Stimulated activated CD4-positive, alpha-beta T cell treated with anti-CD3 and anti-CD28 coated beads, Interleukin-15, amount 100 ng/mL, for 1 hour (primary cell): ENCODE measurements at places on chromosomes 11 and 22.

GRCh38 chr11:107898270-107898669 is 30.0 kb upstream of the RAB39A start:
- no peak for DNase-seq

GRCh38 chr11:95827696-95828095 is 37.4 kb downstream of the CEP57 start:
- DNase-seq = no peak

GRCh38 chr22:27905653-27906052 is 13.4 kb downstream of the PITPNB start:
- DNase-seq = no peak

DNA sequence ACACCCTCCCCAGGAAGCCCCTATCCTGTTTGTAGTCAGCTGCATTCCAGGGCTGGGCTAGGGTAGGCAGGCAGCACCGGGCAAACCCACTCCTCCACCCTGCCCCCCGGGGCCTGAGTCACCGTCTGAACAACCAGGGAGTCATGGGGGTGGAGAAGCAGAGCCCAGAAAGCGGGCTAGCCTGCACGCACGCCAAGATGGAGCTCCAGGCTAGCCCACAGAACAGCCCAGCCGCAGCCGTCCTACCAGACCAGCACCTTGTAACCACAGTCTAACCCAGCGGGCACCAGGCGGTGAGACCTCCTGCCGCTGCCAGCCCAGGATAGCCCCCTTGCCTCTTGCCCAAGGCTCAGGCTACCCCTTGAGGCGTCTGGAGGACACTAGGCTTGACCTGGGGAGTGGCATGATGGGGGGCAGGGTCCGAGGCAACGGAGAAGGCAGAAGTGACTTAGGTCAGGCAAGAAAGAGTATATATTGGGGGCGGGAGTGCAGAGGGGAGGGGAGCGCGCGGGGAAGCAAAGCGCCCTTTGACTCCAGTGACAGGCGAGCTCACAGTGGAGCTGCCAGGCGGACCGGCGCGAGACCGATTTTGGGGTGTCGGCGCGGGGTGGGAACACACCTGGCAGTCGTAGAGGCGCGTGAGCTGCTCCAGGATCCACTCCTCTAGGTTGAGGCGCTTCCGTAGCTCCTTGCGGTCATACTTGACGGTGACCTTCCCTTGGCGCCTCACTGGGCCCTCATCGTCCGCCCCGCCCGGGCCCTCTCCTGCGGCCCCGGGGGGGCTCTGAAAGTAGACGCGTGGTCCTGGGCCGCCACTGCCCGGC is 734 bp downstream of the PPP1R14B start:
- DNase-seq = peak; percentile 56

DNA sequence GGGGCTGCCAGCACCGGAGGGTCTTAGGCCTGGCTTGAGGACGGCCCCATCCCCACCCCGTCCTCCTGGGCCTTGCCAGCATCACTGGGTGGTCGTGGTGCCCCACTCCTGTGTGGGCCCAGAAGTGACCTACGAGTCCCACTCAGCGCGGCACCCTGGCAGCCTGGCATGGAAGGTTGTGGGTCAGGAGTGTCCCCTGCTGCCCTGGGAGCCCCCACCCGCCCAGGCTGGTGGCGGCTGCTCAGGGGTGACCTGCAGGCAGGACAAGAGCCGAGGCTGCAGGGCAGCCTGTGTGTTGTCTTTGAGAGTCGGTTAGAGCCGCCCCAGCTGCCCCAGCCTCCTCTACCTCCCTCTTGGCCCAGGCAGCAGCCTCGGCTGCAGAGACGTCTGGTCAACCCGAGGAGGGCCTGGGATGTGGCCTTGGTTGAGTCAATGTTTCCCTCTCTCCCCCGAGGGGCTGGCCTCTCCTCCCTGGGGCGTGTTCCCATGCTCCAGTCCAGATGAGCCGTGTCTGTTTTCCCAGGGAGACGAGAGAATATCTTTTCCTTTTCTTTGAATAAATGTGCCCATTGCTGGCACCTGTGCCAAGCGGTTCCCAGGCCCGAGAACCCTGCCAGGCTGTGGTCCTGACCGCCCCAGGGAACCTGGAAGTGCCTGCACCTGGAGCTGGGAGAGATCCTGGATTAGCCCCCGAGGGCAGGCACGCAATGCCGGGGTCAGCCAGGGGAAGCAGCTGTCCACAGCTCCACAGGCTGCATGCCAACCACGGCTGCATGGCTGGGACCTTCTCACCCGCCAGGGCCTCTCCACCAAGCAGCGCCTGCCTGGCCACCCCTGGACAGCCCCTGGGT is 35.7 kb upstream of the MUC5AC start:
- no peak for DNase-seq

DNA sequence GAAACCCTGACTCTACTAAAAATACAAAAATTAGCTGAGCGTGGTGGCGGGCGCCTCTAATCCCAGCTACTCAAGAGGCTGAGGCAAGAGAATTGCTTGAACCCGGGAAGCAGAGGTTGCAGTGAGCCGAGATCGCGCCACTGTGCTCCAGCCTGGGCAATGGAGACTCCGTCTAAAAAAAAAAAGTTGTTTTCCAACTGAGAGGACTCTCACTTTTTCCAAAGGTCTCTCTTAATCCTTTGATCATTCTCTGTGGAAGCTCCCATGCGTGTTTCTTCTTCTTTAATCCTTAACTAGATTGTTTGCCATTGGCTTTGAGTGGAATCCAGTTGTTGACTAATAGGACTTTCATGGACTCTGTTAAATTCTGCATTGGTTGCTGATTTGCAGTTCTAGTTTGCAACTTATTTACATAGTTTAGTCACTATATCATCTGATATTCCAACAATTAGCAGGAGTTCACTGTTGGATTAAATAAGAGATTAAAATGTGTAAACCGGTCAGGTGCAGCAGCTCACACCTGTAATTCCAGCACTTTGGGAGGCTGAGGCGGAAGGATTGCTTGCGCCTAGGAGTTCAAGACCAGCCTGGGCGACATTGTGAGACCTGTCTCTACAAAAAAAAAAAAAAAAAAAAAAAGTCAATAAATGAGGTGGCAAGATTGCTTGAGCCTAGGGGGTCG is 79.7 kb downstream of the C22orf31 start:
- DNase-seq = no peak

GRCh38 chr11:130675371-130675821 is 227.0 kb downstream of the ADAMTS15 start:
- no peak for DNase-seq

- no peak for DNase-seq
These were observed 71.9 kb upstream of the PPARA start for GRCh38 chr22:46078241-46079092.

GRCh38 chr11:42709216-42709615 is 602.6 kb upstream of the API5 start:
- no peak for DNase-seq

DNA sequence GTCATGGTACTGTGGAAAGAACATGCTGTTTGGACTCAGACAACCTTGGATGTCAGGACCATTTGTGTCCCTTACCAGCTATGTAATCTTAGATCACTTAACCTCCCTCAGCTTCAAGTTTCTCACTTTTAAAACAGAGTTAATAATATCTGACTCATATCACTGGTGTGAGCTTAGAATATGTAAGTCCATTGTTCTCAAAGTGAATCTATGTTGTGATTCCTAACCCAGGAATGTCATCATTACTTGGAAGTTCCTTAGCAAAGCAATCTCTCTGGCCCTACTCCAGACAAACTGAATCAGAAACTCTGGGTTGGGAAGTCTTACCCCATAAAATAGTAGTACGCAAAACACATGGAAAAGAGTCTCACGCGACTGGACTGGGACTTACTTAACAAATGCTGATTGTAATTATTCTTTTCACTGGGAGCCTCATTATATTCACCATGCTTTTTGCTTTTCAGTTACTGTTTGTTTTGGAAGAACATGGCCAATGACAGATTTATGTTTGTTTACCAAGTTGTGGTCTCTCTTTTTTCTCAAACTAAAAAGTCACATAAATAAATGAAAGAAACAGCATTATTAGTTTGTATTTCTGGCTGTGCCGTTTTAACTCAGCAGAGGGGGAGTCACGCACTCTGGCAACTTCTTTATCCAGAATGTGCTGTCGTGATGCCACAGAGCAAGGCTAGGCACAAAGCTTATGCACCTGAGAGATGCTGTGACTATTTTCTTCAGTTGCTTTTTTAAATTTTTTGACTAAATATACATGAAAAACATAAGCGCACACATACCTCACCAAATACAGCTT is 217.7 kb upstream of the CTSC start:
- no peak for DNase-seq

GRCh38 chr11:34458525-34458924 is 19.8 kb downstream of the CAT start:
- DNase-seq = no peak

- no peak for DNase-seq
These were observed 35.6 kb downstream of the RTL6 start for GRCh38 chr22:44462246-44463010.

GRCh38 chr22:22168190-22168940 is 76.2 kb upstream of the VPREB1 start:
- no peak for DNase-seq

- no peak for DNase-seq
These were observed 106.4 kb downstream of the MIAT start for GRCh38 chr22:26763633-26764361.

GRCh38 chr22:26974914-26975803 is 317.8 kb downstream of the MIAT start:
- no peak for DNase-seq

DNA sequence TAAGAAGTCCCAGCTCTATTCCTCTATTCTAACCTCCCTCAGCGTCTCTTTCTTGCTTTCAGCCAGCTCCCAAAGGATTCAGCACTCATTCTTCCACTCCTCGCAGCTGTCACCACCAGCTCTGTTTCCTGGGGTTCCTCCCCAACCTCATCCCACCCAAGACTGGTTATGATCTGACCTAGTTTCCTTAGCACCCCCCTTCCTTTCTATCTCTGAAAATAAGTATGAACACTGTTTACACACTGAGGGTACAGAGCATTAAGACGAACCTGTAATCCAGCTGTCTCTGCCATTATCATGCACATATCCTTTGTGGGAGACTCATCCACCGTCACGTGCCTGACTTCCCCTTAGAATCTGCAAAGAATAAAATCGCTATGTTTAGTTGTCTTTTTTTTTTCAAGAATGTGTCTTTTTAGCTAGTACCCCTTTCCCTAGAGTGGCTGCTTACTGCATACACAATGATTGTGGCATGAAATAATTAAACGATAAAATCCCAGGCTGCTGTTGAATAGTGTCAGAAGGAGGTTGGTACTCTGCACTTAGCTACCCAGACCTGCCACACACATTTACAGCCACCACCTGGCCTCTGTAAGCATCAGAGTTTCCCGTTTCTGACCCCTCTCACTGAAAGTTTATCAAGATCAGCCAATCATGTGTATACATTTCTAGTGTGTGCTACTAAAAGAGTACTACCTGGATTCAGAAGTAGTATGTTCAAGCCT is 26.9 kb upstream of the CSTF3 start:
- no peak for DNase-seq

GRCh38 chr11:1039481-1040427 is 3.2 kb upstream of the MUC6 start:
- DNase-seq = no peak

GRCh38 chr11:114257621-114258558 is 38.3 kb upstream of the NNMT start:
- no peak for DNase-seq

DNA sequence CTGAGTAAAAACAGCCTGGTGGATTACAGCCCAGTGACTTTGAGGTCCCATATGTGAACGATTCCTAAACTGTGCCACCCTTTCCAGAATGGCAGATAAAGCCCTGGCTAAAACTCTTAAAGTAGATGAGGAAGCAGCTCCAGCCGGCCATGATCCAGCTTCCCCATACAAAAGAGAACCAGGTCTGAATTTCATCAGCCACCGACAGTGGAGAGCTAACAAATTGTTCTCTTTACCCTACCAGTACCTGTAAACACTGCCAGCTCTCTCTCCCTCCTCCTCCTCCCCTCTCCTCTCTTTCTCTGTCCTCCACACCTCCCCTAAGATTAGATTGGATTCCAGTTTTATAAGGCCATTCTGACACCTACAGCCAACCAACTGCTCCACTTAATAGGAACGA is 176.9 kb downstream of the DSCAML1 start:
- DNase-seq = no peak

DNA sequence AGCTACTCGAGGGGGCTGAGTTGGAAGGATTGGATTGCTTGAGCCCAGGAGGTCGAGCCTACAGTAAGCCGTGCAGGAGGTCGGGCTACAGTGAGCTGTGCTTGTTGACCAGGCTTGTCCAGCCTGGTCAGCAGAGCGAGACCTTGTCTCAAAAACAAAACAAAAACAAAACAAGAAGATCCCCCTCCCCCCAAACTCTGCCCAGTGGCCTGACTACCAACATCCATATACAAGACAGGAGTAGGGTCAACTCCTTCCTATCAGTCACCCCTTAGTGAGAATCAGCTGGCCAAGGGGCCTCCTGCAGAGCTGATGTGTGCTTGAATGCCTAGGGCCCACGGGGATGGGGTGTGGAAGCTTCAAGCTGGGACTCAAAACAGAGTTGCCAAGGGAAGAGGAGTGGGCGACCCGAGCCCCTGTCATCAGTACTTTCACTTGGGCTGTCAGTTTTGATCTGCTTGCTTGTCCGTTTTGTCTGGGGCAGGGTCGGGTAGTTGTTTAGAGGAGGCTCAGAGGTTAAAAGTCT is 942 bp upstream of the TSPAN18 start:
- DNase-seq = no peak

GRCh38 chr11:29495676-29496075 is 521.2 kb downstream of the KCNA4 start:
- no peak for DNase-seq

- no peak for DNase-seq
These were observed 35.6 kb downstream of the MYH9 start for GRCh38 chr22:36351921-36352802.

GRCh38 chr11:43871051-43871450 is 9.6 kb upstream of the ALKBH3 start:
- DNase-seq = no peak

DNA sequence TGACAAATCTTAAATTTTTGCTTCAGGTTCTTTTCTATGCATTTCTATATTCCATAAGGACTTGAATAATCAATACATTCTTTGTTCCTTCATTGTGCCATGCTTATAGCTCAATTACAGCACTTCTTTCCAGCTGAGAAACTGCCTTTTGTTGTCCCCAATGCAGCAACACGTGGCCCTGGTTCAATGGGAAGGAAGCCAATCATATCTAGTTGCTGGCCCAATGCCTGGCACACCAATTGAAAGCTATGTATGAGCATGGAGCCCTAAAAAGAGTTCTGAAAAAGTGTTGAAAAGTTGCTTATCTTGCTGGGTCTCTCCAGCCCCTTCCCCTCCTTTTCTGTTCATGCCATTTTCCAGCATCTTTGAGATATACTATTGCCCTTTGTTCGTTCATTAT is 448.0 kb upstream of the FAT3 start:
- DNase-seq = no peak

- DNase-seq = no peak
These were observed 17.9 kb downstream of the DNAL4 start for GRCh38 chr22:38776086-38776485.

GRCh38 chr11:56783448-56784041 is 35.0 kb upstream of the OR9G4 start:
- DNase-seq = no peak

- DNase-seq = no peak
These were observed 87.8 kb upstream of the CLNS1A start for GRCh38 chr11:77725433-77725832.

- no peak for DNase-seq
These were observed 87.4 kb upstream of the SLC6A5 start for GRCh38 chr11:20511982-20512381.

GRCh38 chr22:19843107-19843856 is 11.4 kb downstream of the GNB1L start:
- no peak for DNase-seq
